Pons (tissue), 1 donor: ENCODE measurements at places on chromosomes 3 and 15.

DNA sequence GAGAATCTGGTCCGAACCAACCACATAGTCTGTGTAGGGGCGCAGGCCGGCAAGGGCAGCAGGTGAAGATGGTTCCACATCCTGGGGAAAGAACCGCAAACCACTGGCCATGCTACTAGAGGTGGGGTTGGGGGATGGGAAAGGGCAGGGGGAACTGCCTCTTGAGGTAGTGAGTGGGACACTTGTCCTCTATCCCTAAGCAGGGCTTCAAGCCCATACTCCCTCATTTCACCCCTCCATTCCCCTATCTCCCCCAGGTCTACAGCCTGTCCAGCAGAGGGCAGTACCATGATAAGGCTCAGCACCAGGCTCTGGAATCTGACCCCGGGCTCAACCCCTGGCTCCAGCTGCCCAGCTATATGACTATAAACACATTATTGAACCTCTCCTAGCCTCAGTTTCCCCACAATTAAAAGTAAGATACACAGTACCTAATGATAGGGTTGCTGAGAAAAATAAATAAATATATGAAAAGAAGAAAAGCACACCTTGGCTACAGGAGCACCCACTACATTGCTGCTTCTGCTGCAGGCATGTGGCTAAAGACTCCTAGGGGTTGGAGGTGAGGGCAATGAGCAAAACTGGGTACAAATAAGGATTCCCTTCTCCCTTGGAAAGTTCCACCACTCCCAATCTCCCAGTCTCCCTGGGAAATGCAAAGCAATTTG is 6.3 kb downstream of the GORASP1 start:
- no peak for DNase-seq

GRCh38 chr15:94122516-94122915 is 108.8 kb upstream of the MCTP2 start:
- no peak for DNase-seq

DNA sequence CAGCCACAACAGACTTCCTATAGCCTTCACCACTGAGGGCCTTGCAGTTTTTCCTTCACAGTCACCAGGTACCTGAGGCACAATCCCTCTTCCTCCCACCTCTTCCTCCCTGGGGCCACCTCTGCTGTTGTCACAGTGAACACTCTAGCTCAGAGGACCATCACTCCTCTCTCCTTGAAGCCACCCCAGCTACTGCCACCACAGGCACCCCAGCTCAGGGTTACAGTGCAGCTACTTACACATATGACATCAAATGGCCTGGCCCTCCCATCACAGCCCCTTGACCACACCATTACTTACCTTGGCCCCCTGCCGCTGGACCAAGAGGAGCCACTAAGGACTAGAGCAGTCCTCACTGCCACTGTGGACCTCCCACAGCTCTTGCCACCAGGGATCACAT is 213.5 kb upstream of the CRBN start:
- DNase-seq = no peak

GRCh38 chr3:182487143-182487542 is 306.2 kb upstream of the ATP11B start:
- no peak for DNase-seq

DNA sequence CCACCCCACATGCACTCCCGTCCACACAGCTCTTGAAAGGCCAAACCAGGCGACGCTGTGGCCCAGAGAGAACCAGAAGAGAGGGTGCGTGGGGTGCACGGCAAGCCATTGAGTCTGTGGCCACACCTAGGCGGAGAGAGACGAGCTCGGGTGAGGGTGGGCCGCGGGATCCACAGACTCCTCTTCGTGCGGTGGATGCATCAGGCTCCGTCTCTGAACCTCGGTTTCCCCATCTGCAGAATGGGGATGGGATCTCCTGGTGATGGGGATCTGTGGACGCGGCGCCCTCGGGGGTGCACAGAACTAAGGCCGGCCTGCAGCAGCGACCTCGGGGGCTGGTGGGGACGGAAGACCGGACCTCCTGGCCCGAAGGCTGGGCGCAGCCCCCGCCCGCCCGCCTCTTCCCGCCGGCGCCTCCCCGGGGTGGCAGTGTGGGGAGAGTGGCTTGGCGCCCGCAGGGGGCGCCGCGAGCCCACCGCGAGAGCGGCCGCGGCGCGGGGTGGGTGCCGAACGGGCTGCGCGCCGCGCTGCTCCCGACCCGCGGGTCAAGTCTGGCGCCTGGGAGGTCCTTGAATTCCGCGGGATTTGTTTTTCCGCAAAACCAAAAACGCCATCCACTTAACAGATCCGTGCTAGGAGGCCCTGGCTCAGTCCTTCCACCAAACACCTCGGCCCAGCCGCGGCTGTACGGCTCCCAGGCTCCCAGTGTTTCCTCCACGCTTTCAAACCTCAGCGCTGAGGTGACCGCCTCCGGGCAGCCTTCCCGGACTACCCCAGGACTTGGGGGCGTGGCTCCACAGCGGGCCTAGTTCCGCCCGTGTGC is 13.2 kb upstream of the ADPGK start:
- no peak for DNase-seq

- peak; percentile 73 for DNase-seq
Measured at GRCh38 chr15:90192961-90193786, 8.0 kb upstream of the SEMA4B start.

DNA sequence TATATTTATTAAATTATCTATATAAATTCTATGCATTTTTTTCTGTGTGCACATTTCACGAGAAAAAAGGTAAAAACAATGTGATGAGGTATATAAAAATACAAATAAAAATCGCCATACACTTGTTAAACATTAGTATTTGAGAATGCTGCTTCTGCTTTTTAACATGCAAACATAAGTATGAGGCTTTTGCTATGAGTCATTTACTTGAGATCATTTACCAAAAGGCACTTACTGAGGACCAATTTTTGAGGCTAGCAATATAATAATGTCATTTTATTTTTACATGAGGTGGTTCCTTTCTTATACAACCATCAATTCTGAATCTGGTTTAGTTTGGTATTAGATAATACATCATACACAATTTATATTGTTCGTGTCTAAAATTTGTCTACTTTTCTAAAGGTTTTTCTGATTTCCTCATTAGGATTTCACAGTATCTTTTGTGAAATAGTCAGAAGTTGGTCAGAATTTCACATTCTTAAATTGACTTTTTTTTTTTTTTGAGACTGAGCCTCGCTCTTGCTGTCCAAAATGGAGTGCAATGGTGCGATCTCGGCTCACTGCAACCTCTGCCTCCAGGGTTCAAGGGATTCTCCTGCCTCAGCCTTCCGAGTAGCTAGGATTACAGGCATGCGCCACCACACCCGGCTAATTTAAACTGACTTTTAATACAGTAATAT is 25.6 kb downstream of the DCUN1D1 start:
- no peak for DNase-seq

- DNase-seq = no peak
Measured at GRCh38 chr3:57694146-57694545, 1.3 kb upstream of the DENND6A start.

GRCh38 chr3:186425788-186426730 is 64.0 kb upstream of the DGKG start:
- no peak for DNase-seq

- no peak for DNase-seq
Measured at GRCh38 chr3:31495971-31496665, 36.6 kb upstream of the STT3B start.

- no peak for DNase-seq
Measured at GRCh38 chr3:123143669-123144411, 57.9 kb upstream of the SEC22A start.

DNA sequence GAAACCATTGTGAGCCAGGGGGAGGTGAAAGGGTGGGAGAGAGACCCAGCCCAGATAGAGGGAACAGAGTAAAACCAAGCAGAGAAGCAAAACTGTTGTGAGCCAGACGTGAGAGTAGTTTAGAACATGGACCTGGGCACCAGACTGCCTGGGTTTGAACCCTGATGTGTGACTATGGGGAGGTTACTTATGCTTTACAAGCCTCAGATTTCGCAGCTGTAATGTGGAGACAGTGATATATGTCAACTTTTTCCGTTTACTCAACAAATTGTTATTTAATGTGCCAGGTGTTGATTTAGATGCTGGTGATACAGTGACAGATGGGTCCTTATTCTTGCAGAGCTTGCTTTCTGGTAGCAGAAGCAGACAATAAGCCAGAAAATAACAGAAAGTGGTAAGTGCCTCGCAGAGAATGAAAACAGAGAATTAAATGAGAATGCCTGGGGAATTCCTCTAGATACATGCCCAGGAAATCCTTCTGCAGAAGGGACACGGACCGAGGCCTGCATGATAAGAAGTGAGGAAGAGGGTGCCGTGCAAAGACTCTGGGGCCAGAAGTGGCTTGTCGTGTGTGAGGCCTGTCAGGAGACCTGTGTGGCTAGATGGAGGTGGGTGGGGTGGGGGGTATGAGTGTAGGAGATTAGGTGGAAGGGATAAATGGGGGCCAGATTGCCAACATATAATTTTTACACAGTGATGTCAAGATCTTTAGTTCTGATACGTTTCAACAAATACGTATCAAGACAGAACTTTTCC is 15.0 kb downstream of the KAT2B start:
- DNase-seq = peak; percentile 49

- DNase-seq = no peak
Measured at GRCh38 chr15:58228718-58229117, 90.5 kb downstream of the AQP9 start.

DNA sequence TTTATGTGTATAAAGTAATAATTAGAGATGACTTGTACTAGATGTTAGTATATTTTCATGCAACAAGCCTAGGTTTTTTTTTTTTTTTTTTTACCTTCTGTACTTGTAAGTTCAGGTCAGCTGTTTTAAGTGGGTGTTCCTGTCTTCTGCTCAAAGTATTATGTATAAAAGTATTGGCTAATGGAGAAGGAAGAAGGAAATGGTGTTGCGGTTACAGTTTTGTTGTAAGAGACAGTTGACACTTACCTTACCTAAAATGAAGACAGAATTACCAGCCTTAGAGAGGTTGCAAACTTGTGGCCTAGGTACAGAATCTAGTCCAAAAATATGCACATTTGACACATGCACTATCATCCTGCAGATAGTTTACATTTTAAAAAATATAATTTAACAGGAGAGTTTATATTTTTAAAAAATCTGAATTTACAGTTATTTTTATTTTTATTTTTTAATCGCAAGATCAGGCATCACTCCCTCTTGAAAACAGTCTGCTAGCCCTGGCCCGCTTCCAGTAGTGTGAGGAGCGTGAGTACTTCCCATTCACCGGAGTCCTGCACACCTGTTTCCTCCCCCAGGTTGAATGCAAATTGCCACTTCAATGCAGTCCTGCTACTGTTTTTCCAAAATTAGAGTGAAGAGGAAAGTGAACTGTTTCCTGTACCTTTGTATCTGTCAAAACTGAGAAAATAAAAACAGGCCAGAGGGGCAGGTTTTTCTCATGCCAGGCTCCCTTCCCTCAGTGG is 224.3 kb upstream of the SOX2 start:
- DNase-seq = no peak

- DNase-seq = no peak
Measured at GRCh38 chr15:93479715-93480114, 390.7 kb upstream of the RGMA start.

DNA sequence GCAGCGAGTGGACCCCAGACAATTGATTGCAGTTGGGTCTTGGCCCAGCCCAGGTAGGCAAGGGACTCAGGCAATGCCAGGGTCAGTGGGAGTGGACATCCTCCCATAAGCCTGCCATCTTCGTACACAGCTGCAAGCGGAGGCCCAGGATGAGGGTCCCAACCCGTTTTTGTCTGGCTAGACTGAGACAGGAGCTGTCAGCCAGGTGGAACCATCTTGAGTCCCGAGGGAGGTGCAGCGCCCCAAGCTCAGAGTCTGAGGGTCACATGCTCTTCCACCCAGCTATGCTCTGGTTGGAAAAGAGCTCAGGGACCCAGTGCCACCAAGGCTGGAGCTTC is 22.6 kb upstream of the IP6K2 start:
- DNase-seq = no peak

DNA sequence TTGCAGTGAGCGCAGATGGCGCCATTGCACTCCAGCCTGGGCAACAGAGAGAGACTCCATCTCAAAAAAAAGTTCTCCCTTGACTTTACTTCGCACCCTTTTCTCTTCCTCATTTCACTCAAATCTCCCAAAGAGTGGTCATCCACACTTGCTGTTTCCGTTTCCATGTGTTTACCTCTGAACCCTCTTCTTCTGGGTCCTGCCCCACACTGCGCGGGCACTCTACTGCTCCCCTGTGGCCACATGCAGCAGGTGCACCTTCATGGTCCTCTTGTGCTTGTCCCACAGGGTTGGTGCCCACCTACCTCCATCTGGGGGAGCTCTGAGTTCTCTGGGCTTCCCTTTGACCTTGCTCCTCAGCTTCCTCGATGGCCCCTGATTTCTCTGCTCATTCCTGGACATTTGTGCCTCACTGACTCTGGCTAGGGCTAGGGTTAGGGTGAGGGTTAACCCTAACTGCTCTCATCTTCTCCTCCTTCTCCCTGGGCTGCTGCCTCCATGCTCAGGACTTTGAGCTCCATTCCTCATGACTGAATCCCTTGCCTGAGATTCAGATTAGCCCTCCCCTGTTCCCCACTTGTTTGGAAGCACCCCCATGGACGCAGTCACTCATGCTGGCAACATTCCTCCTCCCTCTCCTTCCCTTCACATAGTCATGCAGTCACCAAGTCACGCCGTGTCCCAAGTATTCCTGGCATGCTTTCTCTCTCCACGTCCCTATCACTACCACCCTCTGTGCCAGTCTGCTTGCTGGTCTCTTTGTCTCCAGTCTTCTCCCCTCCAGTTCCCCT is 26.6 kb upstream of the KY start:
- no peak for DNase-seq

DNA sequence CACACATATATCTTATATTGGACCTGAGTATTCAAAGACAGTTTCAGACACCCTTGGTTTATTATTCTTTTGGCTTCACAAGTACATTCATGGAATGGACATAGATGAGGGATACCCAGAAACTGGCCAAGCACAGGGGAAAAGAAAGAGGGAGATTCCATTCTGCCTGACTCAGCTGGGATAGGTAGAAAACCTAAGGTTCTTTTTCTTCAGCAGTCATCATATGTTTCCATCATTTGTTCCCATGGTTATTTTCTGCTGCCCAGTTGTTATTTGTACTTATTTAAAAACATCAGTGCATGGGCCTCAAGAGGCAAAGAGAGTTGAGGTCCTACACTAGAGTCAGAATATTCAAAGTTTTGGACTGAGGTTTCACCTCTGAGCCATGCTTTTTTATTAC is 91.8 kb downstream of the FILIP1L start:
- no peak for DNase-seq

DNA sequence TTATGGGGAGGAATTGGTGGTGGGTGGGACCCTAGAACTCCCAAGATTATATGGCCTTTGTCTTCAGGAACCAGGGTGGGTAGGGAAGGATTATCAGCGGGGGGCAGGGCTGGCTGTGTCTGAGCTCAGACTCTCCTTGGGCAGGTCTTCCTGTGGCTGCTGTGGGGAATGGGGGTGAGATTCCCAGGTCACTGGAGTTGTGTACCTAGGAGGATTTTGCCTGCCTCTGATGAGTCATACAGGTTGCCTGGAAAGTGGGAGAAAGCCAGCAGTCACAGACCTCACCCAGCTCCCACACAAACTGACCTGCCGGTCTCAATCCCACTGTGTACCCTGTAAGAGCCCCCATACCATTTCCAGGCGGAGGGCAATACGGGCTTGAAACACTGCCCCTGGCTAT is 209.9 kb upstream of the CNTN3 start:
- DNase-seq = no peak

- no peak for DNase-seq
Measured at GRCh38 chr3:17678116-17678741, 64.2 kb downstream of the TBC1D5 start.
